ENCODE measurements at places on chromosomes 2 and 18. TPM values are rescaled to one million over a fixed set of nuclear protein-coding genes. Genes with fewer than 3 reads are reported as not detected.

ELOA2 gene
- total RNA-seq = not detected

CTAGE1 gene
- total RNA-seq = not detected

DLGAP1 gene
- not detected for total RNA-seq

EGR4 gene
- not detected for total RNA-seq

ANKRD23 gene
- 8.9 TPM for total RNA-seq

SPIRE1 gene
- 36.4 TPM for total RNA-seq

KIF1A gene
- not detected for total RNA-seq

OSR1 gene
- total RNA-seq = 6.9 TPM

OR6B2 gene
- total RNA-seq = not detected

MATN3 gene
- 1.9 TPM for total RNA-seq

ZBTB14 gene
- total RNA-seq = 14.2 TPM

APOB gene
- not detected for total RNA-seq

DSG1 gene
- not detected for total RNA-seq

HJURP gene
- 109 TPM for total RNA-seq

STEAP3 gene
- total RNA-seq = 26.3 TPM

PROM2 gene
- total RNA-seq = 147 TPM

LOXL3 gene
- total RNA-seq = 3.1 TPM

CGREF1 gene
- 0.37 TPM for total RNA-seq

TRABD2A gene
- total RNA-seq = 0.88 TPM

GAREM2 gene
- 1.7 TPM for total RNA-seq

LRATD1 gene
- 3.8 TPM for total RNA-seq

TTC21B gene
- total RNA-seq = 9.8 TPM
